ENCODE measurements at places on chromosomes 7 and 10. TPM values are rescaled to one million over a fixed set of nuclear protein-coding genes. Genes with fewer than 3 reads are reported as not detected.
A peak's percentile ranks its signal among the peaks of the same experiment; 100 is the strongest.

Gene TUBB8
- not detected for total RNA-seq

Gene GCC1
- 14.8 TPM for total RNA-seq

Gene CRYGN
- not detected for total RNA-seq

Gene TCAF2
- 1.9 TPM for total RNA-seq

Gene OR2A1
- total RNA-seq, result not detected

Gene SUV39H2
- 13.8 TPM for total RNA-seq

Gene LRGUK
- total RNA-seq, result 0.32 TPM

Gene COBL
- total RNA-seq, result not detected

DNA sequence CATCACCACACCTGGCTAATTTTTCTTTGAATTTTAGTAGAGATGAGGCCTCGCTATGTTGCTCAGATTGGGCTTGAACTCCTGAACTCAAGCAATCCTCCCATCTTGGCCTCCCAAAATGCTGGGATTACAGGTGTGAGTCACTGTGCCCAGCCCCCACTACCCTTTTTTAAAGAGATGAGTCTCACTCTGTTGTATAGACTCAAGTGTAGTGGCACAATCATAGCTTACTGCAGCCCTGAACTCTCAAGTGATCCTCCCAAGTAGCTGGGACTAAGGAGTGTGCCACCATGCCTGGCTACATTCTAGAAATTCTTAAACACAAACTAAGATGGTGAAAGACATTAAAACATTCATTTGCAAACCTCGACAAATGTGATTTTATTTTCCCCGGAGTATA lies 12.6 kb downstream of the SYPL1 start:
- DNase-seq, result no peak

GRCh38 chr7:101534015-101534803 lies 94.9 kb downstream of the MYL10 start:
- no peak for DNase-seq

DNA sequence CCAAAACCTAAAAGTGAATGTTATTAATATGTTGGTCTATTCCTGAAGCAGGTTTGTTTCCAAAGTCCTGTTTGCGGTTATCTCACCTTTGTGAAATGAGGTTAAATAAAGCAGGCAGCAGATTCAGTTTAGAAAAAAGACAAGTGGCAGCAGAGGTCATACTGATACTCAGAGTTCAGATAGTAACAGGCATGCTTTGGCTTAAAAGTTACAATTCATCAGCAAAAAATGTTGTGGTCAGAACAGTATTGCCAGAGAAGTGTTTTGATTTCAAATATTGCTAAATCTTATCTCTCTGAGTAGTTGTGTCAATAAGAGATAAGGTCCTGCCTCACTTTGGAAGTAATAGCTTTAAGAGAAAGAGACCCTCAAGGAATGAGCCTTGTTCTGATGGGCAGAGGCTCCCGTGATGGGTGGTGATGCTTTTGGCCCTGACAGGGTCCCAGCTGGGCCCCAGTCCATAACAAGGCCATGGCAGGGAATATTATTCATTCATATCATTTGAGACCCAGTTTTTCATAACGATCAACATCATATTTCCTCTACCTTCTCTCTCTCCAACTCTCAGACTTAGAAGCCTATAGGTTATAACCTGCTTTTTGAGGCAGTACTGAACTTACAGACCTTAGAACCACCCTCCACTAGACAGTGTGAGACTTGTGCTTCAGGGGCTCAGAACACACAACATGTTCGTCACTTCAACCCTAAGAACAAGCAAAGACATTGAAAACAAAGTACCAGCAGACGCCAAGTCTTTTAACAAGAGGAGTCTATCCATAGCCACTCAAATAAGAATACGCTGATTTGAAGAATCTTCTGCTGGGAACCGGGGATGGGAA lies 58.5 kb upstream of the AHR start:
- DNase-seq, result peak; percentile 41

GRCh38 chr7:87766827-87767226 lies 109.3 kb downstream of the SLC25A40 start:
- no peak for DNase-seq

GRCh38 chr7:95811846-95812445 lies 39.6 kb downstream of the DYNC1I1 start:
- no peak for DNase-seq

- DNase-seq, result no peak
Measured at GRCh38 chr10:26408858-26409494, 29.2 kb upstream of the APBB1IP start.

GRCh38 chr10:77062381-77062780 lies 575.2 kb downstream of the KCNMA1 start:
- DNase-seq, result no peak

- DNase-seq, result no peak
Measured at GRCh38 chr7:21953781-21954180, 8.1 kb upstream of the CDCA7L start.

DNA sequence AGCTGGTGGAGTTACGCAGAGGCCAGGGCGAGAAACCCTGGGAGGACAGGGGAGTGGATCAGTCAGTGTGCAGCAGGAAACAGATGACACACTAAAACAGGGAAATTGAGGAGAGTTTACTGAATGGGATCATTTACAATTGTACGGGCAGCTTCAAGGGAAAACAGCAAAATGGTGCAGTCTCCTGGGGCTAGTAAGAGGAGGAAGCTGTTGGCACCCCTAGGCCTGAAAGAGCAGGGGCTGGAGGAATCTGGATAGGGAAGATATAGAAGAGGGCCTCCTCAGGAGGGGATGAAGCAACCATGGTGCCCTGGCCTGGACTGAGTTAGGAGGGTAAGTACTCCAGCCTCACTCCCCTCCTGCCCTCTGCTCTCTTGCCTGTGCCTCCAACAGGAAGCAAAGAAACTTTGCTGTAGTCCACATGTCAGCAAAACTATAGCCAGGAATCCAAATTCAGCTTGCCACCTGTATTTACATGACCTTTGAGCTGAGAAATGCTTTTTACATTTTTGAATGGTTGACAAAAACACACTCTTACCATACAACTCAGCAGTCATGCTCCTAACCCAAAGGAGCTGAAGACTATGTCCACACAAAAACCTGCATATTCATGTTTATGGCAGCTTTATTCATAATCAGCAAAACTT lies 52.3 kb upstream of the OPN4 start:
- no peak for DNase-seq

Data from HFFc6 (cell line).